ENCODE measurements at places on chromosomes 7 and 10.

DNA sequence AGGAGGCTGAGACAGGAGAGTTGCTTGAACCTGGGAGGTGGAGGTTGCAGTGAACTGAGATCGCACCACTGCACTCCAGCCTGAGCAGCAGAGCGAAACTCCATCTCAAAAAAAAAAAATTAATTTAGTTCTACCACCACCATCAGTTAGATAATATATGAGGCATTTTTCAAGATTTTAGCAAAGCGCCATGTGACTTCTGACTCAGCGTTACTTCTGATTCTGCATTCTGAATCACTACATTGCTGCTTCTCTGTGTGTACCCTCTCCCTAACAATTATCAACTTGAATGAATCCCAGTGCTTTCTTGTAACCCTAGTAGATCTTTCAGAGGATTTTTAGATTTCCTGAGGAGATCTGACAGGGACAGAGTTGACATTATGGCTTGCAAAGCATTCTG lies 176.8 kb upstream of the SORCS1 start:
- no peak for DNase-seq

DNA sequence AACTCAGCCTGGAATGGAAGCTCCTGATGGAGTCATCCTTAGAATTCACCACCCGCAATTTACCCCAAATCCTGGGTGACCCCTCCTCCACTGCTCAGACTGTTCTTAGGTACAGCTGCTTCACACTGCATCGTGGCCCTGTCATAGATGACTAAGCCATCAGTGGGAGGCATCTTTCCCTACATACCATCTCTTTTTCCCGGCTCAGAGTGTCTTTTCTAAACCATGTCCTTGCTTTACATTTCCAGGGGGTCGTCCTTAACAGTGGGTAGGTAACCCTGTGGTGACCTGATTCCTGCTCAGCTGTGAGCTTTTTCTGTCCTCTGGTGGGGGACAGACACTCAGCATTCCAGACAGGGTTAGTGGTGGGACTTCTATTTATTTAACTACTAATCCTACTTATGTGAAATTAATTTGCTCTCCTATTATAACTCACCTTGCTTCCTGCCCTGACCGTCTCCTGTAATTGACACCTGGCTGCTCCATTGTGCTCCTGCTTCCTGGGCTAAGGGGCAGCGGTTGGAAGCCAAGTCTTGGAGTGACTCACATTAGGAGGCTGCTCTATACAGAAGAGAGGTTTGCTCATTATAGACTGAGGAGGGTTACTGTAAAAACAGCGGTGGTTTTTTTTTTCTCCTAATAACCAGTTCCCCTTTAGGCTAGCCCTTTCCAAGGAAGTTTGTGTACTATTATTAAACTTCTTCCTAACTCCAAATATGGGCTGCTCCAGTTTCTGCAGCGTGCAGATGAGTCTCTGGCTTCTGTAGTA lies 40.6 kb downstream of the PYROXD2 start:
- no peak for DNase-seq

- no peak for DNase-seq
Observed at GRCh38 chr7:1055491-1055955, 11.2 kb downstream of the GPR146 start.

- no peak for DNase-seq
Observed at GRCh38 chr7:495761-496321, 23.8 kb downstream of the PDGFA start.

DNA sequence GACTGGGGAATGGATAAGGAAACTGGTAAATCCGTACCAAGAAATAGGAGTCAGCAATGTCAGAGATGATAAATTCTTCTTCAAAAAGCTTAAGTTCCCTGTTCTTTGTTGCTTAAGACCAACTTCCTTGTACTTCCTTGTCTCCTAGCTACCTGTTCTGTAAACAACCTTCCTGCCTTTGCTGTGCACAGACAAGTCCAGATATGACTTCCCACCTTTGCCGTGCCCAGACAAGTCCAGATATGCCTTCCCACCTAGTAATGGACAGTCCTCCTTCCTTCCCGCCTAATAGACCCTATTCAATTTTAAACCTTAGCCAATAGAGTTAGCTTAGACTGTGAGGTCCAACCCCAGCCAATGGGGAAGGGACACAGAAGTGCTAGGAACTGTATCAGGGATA lies 2.5 kb upstream of the ZNF33A start:
- DNase-seq: no peak

DNA sequence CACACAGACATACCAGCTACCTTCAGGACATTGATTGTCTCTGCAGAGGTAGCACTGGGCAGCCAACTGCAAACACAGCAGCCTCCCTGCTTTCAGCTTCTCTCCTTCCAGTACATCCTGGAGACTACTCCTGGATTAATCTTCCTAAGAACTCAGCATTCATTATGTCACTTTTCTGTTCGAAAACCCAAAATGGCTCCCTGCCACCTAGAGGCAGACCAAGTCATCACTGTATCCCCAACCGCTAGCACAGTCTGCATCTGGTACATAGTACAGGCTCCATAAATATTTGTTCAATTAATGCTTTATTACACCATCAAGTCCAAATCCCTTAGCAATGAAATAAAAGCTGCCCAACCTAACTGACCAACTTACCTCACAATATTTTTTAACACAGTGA lies 5.0 kb upstream of the SEC31B start:
- no peak for DNase-seq

- no peak for DNase-seq
Observed at GRCh38 chr7:1197997-1198625, 34.6 kb upstream of the UNCX start.

- DNase-seq: no peak
Observed at GRCh38 chr10:22631646-22632278, 82.6 kb downstream of the PIP4K2A start.

- no peak for DNase-seq
Observed at GRCh38 chr10:73789659-73790055, 4.3 kb downstream of the ZSWIM8 start.

DNA sequence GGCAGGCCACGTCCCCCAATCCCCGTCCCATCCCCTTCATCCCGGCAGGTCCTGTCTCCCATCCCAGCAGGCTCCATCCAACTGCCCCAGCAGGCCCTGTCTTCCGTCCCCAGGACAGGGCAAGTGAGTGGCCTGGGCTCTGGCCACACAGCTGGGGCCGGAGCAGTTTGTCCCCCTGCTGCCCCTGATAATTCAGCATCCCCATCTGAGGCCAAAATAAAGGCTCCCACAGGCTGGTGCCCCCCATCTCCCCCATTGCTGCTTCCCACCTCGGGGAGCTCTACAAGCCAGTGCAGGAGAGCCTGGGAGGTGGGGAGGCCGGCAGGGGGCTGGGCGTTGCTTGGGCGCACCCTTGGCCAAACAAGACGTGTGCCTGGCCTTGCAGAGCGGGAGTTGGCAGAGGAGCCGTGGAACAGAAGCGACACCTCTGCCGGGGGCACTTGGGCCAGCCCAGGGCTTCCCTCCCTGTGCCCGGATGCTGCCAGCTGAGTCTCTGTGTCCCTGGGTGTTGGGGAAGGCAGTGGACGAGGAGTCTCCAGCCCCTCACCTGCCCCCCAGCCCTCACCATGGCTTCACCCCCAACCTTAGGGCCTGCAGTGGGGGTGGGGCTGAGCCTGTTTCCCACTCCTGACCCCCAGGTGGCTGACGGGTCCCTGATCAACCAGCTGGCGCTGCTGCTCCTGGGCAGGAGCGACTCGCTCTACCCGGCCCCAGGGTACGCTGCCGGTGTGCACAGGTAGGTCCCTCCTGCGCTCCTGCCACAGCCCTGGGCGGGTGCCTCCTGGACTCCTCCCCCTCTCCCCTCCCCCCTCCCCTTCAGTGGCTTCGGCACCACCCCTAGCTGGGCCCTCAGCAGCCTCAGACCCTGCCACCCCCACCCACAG lies 14.0 kb downstream of the AP5Z1 start:
- DNase-seq: no peak

DNA sequence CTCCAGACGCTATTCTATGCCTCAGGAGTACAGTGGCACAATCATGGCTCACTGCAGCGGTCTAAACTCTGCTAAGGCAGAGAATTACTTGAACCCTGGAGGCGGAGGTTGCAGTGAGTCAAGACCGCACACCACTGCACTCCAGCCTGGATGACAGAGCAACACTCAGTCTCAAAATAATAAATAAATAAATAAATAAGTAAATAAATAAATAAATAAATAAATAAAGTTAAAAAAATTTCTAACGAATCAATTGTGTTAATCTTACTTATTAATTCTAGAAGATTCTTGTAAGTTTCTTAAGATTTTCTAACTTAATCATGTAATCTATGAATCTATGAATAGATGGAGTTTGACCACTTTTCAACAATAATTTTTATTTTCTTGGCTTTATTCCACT lies 621.4 kb upstream of the POT1 start:
- DNase-seq: no peak

DNA sequence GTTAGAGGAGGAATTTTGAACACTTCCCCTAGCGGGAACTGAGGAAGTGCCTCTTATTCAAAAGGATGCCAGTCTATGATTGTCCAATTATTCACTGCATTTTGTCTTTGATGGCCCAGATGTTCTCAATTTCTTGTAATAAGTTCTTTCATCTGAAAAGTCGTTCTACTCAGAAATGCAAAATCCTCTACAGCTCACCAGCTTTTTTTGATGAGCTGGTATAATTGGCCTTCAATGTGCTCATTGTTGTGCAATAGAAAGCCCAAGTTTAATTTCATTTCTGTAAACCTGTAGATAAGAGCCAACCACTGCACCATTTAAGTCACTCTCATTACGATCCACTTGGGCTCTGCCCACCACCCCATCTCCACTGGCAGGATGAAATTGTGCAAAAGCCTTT lies 978.7 kb upstream of the AUTS2 start:
- DNase-seq: no peak

All from CD8-positive, alpha-beta T cell (primary cell).